Coronary artery (tissue), 2 donors: ENCODE measurements at places on chromosomes 7 and 10.

DNA sequence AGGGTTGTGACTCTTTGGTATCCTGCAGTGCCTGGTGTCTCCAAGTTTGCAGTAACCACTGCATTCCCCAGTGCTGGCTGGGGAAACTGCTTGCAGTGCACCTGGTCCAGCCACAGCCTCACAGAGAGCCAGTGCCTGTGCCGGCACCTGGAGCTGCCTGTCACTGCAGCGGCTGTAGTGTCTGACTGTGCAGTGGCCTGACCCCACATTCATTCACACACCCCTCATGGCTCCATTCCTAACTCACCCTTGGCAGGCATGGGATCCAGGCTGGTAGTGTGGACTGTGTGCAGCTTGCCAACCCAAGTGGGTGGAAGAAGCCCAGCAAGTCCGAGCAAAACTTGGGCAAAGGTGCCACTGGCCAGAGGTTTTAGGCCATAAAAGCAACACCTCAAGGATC lies 3.7 kb upstream of the CYP3A43 start:
- no peak for DNase-seq

- DNase-seq = no peak
Observed at GRCh38 chr7:37674531-37674930, 9.0 kb upstream of the GPR141 start.

DNA sequence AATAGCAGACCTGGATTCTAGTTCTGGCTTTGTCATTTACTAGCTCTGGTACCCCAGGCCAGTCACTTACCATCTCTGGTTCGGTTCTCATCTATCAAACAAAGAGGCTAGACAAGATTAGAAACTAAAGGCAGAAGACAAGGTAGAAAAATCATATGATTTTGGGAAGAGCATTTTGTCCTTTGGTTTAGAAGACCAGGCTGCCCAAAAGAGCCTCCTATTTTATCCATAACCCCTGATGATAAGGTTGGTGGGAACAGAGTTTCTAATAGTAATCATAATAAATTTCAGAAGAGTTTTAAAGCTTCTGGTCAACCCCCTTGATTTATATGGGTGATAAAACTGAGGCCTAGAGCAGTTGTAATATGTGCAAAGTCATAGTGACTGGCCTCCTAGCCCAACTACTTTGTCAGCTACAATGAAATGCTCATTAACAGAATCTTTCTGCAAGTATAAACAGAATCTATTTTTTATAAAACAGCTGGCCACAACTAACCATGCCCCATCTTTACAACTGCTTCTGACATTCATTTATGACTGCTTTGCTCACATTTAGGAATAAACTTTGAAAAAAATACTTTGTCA lies 23.4 kb downstream of the COX15 start:
- no peak for DNase-seq

DNA sequence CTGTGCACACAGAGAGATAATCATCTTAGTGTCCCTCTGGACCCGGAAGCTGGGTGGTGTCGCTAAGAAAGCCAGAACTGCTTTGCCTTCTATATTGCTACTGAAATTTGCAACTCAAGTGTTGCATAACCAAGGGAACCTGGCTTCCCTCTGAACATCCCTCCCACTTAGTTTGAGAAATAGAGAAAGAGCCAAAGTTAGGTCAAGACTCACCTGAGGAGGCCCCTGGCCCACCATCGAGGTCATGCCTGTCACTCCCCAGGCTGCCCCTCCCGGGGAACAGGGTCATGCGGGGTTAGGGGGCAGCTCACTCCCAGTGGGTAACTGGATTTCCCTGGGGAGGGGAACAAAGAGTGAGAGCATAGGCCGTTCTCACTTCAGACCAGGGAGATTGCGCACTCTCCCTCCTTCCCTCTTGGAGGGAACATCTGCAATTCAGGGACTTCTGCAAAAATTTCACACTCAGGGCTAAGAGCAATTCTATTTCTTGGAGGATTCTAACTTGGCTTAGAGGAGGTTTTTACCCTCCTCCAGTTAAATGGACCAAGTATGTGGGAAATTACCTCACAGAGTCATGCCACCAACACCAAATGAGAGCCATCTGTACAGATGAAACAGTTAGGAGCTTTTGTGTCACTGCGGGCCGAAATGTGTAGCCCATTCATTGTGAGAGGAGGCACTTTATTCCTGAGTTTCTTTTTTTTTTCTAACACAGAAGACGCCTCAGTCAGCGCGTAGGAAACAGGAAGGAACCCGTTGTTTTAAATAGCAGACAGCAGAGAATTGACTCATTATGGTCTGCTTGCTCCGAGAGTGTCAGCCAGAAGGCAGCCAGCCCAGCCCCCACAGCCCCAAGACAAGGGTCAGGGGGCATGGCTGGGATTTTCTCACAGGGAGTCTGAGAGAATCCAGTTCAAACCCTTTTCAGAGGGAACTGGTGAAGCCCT lies 221.3 kb downstream of the ARHGAP12 start:
- DNase-seq = peak; percentile 80

- no peak for DNase-seq
Observed at GRCh38 chr7:117145333-117145732, 177.5 kb downstream of the WNT2 start.

DNA sequence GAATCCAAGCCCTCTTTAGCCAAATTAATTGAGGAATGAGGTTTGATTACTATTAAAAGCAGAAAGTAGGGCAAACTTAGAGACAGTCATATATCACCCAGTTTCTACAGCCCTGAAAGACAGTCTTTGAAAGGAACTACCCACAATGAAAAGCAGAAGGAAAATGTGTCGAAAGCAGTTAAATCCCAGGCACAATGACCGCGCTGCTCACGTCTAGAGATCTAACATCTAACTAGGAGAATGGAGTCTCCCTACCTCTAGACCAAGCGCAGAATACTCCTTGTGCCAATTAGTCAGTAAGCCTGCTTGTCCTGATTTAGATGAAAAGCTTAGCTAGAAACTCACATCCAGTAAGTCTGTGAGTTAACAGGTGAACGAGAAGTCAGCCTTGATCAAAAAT lies 350.0 kb downstream of the FGFR2 start:
- DNase-seq = no peak

DNA sequence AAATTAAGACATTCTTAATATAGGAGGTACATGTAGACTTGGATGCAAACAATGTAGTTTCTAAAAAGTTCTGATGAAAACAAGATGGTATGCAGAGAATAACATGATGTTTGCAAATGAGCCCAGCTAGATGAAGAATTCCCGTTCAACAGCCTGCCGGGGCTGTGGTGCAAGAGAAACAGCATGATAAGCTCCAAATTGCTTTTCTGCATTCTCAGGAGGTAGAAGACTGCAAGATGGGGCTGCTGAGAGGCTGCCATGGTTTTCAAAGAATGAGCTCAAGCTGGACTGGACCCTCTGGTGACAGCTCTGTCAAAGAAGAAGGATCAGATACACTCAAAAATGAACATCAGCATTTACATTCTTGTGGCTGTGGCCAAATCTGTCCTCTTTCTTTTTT lies 73.4 kb upstream of the PALS2 start:
- DNase-seq = no peak

DNA sequence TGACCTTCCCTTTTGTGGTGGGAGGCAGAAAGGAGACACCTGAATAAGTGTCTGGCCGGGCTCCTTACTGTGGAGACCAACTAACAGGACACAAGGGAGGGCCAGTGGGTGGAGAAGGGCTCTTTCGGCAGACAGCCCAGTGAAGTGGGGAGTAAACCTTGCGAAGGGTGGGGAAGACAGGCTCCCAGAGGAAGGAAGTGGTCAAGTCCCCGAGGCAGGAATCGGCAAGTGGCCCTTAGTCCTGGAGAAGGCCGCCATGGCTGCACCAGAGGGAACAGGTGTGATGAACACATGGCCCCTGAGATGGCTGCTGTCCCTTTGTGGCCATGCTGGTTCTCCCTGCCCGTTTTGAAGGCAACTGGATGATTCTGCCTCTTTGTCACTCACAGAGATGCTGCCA lies 187.2 kb upstream of the IGFBP3 start:
- DNase-seq = no peak

DNA sequence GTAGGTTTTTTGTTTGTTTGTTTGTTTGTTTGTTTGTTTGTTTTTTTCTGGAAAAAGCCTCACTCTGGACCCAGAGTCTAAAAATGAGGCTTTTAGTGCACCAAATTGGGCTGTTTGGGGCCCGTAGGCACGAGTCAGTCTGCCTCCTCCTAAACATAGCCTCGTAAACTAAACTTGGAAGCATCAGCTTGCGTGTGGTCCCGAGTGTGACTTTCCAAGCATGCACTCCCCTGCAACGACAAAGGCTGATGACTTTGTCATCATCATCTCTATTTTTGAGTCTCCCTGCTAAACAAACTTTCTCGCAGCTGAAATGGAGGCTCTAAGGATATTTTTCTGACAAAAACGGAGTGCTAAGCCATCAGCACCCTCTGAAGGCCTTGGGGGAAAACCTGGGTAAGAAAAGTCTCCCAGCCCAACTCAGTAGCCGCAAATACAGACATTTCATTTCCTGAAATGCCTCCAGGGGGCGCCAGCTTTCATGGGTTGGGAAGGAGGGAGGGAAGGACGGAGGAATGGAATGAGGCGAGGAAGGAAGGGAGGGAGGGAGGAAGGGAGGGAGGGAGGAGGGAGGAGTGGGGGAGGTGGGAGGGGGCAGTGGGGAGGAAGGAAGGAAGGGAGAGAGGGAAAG lies 245.9 kb downstream of the KCNMA1 start:
- DNase-seq = peak; percentile 86

GRCh38 chr10:64109926-64110495 lies 588.8 kb downstream of the REEP3 start:
- no peak for DNase-seq

DNA sequence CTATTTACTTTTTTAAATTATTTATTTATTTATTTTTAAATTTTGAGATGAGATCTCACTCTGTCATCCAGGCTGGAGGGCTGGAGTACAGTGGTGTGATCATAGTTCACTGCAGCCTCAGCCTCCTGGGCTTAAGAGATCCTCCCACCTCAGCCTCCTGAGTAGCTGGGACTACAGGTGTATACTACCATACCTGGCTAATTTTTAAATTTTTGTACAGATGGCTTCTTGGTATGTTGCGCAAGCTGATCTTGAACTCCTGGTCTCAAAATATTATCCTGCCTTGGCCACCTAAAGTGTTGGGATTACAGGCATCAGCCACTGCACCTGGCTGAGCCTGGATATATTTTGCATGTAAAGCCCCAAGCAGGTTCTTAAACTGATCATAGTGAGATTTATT lies 7.6 kb downstream of the CHST12 start:
- DNase-seq = no peak

DNA sequence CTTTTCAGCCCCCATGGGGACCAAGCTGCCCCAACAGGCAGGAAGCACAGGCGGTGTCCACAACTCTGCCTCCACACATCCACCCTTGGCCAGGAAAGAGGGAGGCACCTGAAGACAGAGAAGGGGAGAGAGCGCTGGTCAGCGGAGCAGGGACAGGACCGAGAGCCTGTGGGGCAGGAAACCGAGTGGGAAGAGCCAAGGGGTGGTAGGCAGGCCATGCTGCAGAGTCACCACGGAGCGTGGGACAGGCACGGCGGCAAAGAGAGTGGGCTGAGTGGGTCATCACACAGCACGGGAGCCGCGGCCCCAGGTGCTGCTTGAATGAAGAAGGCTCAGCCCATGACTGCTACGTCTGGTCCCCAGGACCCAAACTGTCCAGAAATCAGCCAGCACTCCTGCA lies 109.8 kb downstream of the PTPRN2 start:
- no peak for DNase-seq

- DNase-seq = no peak
Observed at GRCh38 chr10:109411917-109412316, 511.4 kb downstream of the XPNPEP1 start.

- DNase-seq = no peak
Observed at GRCh38 chr7:5892498-5892897, 6.0 kb upstream of the CCZ1 start.

GRCh38 chr10:83289948-83290347 lies 849.4 kb upstream of the GHITM start:
- DNase-seq = no peak
